ENCODE measurements at places on chromosomes 7 and 10.

GRCh38 chr7:82685214-82685613 is 241.6 kb upstream of the CACNA2D1 start:
- no peak for DNase-seq

- no peak for DNase-seq
These were observed 241.9 kb downstream of the FOXP2 start for GRCh38 chr7:114656466-114656865.

GRCh38 chr7:156274557-156274956 is 366.0 kb upstream of the RNF32 start:
- no peak for DNase-seq

GRCh38 chr10:86678999-86679792 is 10.9 kb downstream of the LDB3 start:
- DNase-seq: peak; percentile 92

DNA sequence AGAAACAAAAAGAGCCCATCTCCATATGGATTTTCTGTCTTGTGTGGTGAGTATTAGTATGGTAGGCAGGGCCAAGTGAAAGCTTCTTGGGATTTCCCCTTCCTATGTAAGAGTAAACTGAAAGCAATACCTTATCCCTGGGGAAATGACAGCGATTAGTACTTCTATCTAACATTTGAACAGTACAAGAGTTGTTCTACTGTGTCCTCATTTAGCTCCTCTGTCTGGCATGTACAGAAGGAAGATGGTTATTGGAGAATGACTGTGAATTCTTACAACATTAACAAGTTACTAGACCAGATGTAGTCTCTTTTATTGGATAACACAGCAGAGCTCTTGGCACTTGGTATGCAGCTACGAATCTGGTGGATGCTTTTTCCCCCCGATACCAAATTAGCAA is 17.9 kb upstream of the TRIL start:
- no peak for DNase-seq

- DNase-seq: no peak
These were observed 36.5 kb downstream of the CAMK2B start for GRCh38 chr7:44288811-44289340.

DNA sequence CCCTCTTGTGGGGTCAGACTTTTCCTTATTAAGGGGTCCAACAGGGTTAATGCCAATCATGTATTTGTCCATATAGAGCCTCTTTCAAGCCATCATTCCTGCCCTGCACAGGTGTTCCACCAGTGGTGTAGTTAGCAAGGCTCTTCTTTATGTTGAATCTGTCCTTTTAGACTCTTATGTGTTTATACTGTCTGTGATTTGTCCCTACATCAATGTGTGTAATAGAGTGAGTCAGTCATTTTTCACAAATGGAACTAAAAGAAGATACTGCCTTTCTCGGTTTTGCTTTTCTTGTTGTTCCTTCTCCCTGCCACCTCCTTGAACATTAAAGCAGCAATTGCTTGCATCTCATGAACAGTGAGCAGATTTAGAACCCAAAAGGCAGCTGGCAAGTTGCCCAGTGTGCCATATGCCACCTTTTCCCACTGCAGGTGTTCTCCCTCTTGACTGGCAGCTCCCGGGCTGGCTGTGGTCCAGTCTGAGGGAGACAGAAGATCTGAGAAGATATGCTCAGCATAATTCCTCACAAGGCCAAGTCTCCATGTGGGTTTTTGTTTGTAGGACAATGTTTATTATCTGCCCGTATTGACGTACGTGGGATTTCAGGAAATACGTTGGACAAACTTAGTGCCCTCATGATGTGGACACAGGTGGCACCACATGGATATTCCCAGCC is 154.1 kb downstream of the LHFPL3 start:
- DNase-seq: no peak
